Activated CD4-positive, alpha-beta T cell treated with anti-CD3 and anti-CD28 coated beads, Interleukin-2, amount 50 U/mL, for 16 hours (primary cell): ENCODE measurements at places on chromosomes 2 and 18.

DNA sequence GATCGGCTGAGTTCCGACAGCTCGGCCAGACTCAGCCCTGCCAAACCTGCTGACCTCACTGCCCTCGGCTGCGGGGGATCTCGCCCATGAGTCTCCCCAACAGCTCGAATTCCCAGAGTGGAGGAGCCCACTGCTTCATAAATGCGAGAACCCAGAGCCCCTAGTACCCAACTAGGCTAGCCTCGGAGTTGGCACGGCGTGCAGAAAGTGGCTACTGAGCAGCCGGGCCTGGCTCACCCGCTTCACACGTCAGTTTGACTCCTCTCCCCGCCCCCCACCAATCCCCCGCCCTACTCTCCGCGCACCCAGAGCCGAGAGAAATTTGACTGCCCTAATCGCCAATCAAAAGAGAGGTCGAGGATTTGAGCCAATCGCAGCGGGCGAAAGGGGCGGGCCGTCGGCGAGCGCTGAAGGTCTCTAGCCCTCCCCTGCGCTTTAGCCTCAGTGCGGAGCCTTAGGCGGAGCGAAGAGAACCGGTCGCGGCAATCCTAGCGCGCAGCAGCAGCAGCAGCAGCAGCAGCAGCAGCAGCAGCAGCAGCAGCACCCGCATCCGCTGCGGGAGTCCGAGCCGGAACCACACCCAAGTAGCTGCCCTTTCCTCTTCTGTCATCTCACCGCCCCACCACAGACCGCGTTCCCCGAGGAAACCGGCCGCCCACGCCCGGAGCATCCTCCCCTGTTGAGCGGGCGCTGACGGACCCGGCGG is at the start of gene GLS:
Gene GLS (plus strand): TSS at position 444 of the 706 bp plus-strand sequence. CDS start 264 bp downstream, outside the sequence.
- DNase-seq, result peak; percentile 99

- no peak for DNase-seq
Measured at GRCh38 chr18:8791171-8791651, 85.9 kb downstream of the MTCL1 start.

GRCh38 chr2:62382757-62383156 is 123.2 kb downstream of the TMEM17 start:
- no peak for DNase-seq

GRCh38 chr2:184004289-184004947 is 593.9 kb upstream of the ZNF804A start:
- no peak for DNase-seq

DNA sequence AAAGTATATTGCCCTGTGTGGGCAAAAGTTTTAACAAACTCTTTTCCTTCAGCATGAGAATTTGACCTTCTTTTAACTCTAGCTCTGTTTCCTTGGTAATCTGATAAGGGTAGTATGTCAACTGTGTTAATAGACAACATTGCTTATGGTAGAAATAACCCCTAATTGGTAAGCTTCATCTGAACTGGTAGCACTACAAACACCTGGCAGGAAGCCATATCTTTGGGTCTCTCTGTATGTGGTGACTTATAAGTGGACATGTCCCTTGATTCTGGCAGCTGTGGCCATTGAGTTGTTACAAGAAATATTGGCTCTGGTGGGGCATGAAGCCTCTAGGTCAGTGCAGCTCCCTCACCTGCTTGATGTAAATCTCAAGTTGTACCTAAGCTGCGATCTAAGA is 46.9 kb downstream of the MBD5 start:
- DNase-seq, result no peak
